OCI-M1 (cell line): ENCODE measurements at places on chromosomes 7 and 10.
A peak's percentile ranks its signal among the peaks of the same experiment; 100 is the strongest.

DNA sequence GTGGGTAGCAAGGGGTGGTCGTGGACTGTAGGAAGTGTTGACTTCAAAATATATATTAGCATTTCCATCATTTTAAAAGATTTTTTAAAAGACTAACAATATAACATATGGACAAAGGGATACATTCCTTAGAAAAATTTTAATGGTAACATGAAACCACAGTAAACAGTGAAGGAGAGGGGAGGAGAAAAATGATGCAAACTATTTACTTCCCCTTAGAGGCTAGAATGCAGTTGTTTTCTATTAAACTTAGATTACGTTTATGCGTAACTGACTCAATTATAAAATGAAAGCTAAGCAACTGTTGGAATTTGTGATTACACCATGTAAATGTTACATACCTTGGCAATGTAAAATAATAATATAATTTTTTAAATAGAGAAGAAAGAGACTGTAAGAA, 41.3 kb downstream of the CALD1 start:
- DNase-seq = no peak

DNA sequence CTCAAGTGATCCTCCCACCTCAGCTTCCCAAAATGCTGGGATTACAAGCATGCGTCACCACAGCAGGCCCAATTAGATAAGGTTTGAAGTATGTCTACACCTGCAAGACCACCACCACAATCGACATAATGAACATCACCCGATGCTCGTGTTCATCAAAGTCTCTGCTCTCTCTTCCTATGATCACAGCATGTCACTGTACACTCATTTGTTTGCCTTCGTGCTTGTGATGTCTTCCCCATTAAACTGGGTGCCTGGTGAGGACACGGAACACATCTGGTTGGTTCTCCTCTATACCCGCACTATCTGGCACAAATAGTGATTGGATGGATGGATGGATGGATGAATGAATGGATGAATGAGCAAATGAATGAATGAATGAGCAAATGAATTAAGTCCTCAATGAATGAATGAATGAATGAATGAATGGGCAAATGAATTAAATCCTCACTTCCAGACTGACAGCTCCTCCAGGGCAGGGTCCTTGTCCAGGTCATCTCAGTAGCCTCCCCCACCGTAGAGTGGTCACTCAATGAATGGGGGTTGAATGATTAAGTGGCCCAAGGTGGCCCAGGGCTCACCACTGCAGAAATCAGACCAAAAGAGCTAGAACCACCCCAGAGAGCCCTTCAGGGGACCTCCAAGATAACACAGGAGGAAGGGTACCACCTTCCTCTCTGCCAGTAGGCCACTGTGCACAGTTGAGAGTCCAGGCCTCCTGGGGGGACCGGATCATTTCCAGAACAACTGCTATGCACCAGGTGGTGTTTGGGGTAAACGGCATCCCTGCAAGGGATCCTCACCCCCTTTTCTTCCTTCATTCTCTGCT, 101.9 kb upstream of the TNRC18 start:
- DNase-seq = peak; percentile 62

GRCh38 chr10:125079091-125079600, 81.2 kb downstream of the CTBP2 start:
- DNase-seq = no peak

GRCh38 chr7:127873715-127874636, 157.3 kb downstream of the LRRC4 start:
- no peak for DNase-seq

DNA sequence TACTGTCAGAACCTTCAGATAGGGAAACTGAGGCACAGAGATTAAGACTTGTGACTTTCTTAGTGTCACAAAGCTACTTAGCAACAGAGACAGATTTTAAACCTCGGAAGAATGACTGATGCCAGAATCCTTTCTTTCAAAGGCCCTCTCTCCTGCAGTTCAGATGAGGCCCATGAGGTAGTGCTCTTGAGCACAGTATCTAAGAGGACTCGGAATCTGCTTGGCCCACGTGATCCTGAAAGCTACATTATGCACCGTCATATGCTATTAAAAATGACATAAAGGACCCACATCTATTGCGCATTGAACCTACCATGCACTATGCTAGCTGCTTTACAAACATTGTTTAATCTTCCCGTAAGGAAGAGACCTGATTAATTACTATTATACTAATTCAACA, 355.9 kb downstream of the SFMBT2 start:
- peak; percentile 36 for DNase-seq

GRCh38 chr7:105079348-105079747, 65.3 kb downstream of the KMT2E start:
- no peak for DNase-seq

GRCh38 chr10:70130878-70131559, 1.6 kb downstream of the AIFM2 start:
- no peak for DNase-seq

- DNase-seq = no peak
Measured at GRCh38 chr7:102467581-102468477, 3.0 kb downstream of the LRWD1 start.

DNA sequence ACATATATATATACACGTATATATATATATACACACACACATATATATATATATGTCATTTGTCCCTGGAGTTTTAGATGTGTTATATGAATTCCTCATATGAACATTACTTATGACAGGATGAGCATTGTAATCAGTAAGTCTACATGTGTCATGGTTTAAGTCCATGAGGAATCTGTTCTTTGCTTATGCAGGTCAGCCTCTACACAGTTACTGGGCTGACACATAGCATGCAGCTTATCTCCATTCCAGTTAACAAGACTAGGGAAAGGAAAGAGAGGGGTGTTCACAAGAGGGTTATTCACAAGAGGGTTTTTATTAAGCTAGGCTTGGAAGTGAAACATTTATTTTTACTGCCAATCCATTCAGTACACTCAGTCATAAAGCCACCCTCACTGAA, 226.7 kb downstream of the SNX13 start:
- DNase-seq = no peak

DNA sequence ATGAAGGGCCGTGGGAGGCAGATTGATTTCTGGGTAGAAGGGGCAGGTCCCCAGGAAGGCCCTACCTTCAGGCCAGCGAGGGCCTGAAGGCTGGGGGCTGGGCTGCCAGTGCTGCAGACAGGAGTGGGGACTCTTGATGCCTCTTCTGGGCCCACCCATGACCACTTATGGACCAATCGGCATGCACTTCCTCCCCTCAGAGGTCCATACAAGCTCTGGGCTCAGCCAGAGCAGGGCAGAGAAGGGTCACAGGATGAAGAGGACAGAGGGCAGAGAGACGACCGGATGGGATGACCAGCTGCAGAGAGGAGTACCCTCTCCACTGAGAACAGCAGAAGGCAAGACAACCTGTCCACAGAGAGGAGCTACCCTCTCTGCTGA, 120.1 kb downstream of the DYNC2I1 start:
- no peak for DNase-seq

GRCh38 chr7:110446658-110447057, 644.3 kb upstream of the LRRN3 start:
- DNase-seq = no peak

DNA sequence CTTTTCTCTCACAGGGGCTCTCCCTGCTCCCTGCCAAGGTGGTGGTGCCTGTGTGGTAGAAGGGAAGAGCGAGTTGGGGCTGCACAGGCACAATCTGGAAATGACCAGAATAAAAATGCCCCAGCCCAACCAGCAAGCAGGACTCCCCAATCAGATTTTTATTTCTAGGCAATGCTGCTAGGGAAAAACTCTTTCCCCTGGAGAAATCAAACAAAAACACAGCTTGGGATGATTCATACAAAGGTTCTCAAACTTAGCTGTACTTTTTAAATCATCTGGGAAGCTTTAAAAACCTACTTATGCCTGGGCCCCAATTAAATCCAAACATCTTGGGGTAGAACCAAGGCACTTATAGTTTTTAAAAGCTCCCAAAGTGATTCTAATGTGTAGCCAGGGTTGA, 243.2 kb downstream of the HTR7 start:
- DNase-seq = no peak

DNA sequence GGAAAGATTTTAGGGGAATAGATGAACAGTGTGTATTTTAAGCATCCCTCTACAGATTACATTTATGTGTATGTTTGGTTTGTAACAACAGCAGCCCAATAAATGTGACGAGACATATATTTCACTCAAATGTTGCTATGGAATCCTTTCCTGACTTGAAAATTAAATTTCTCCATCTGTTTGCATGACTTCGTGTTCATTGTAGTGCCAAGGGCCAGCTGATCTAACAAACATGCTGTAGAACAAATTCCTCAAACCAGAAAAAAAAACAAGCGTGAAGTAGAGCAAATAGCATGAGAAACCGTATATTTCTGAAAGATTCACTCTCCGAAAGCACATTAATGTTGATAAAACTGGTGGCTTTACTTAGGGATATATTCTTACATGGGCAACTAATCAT, 87.8 kb downstream of the NRCAM start:
- no peak for DNase-seq

- DNase-seq = no peak
Measured at GRCh38 chr7:117672453-117672852, 192.6 kb downstream of the CFTR start.

DNA sequence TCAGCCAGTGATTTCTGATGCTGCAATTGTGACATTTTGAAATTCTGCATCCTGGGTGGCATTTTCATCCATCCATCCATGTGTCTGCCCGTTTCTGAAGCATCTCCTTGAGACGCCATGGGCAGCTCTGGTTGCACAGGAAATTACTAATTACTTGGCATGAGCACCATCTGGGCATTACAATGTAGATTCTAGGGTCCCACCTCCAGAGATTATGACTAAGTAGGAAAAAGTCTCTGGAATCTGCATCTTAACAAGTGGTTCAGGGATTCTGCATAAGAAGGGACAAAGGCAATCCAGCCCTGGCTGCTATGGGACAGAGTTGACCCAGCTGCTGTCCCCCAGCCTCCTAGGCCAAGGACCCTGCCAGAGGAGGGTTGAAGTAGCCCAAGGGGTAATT, 65.3 kb downstream of the CUZD1 start:
- no peak for DNase-seq

- peak; percentile 61 for DNase-seq
Measured at GRCh38 chr10:69516316-69516715, 56.9 kb downstream of the NEUROG3 start.

- DNase-seq = no peak
Measured at GRCh38 chr10:7622969-7623368, 43.8 kb downstream of the ITIH5 start.

DNA sequence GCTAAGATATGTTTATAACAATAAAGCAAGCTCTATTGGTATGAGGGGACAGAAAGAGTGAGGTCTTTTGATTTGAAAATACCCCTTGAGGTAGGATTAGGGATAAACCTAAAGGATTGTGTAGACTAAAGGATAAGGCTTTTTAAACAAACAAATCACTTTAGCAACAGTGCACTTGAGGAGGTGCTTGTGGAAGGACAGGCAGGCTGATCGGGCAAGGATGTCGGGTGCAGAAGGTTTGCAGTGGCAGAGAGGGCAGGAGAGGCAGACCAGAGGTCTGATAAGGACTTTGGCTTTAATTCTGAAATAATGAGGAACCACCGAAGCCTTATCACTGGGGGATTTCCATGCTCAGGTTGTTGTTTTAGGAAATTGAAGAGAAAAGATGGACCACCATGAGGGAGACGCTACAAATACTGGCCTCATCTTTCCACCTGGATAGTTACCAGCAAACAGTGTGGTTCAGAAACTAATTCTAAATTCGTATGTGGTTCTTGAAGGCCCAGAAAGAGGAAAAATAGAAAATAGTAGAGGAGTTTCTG, 119.5 kb upstream of the KLF6 start:
- DNase-seq = peak; percentile 18

- DNase-seq = no peak
Measured at GRCh38 chr10:87608756-87609155, 50.9 kb upstream of the PAPSS2 start.

GRCh38 chr7:37920305-37920848, at the start of gene EPDR1:
TSS of gene EPDR1 (plus strand) at chr7:37920640. CDS start at chr7:37920940, 300 bp downstream.
- peak; percentile 76 for DNase-seq

DNA sequence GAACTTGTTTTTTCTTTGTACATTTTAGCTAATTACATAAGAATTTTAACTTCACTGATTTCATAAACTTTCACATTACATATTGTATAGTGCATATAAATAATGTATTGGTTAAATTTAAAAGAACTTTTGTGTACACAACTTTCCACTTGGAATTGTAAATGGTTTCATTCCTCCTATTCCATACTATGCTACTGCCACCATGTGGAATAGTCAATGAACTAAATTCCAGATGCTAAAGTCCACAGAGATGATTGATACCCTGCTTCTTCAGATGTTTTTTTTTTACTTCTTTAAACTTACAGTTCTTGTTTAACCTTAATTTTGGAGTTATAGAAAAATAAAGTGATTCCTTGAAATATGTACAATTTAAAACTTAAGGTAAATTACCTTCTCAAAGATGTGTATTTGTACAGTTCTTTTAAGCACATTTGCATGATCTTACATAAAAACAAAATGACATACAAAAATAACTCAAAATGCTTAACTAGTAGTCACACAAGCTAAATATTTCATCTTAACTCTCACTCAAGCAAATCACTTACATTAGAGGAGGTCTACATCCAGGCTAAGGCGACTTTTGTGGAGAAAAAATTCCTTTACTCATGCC, 247.6 kb upstream of the HGF start:
- peak; percentile 72 for DNase-seq

DNA sequence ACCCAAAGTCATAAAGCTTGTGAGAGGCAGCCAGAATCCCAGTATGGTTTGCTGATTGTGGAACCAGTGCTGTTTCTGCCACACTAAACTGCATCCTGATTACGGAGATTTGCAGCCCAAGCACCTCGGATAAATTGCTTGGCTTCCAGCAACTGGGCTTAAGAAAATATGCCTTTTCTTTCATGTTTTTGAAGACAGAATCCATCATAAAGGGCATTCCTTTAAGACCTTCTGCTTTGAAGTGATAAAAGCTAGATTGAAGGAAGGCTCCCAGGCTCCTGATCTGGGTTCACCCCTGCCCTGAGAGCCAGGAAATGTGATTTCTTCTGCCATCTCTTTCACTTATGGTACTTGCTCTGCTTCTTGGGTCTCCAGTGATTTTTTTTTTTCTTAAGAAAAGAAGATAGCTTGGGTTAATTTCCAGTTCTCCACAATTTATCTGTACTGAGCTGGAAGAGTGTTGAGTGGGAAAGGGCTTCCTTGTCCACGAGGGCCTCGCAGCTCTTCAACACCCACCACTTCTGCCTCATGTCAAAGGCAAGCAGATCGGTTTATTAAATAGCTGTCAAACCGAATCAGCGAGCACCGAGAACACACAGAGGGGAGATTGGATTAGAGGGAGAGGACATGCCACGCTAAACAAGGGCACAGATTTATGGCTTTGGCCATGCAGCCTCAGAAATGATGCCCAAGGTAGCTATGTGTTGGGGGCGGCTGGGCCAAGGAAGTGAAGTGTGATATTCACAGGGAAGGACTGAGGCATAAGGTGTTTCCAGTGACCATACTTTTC, 94.9 kb upstream of the TBX20 start:
- no peak for DNase-seq

GRCh38 chr10:131876017-131876416, 24.8 kb upstream of the PPP2R2D start:
- DNase-seq = no peak

GRCh38 chr10:78299851-78300468, 266.3 kb downstream of the RPS24 start:
- peak; percentile 49 for DNase-seq

GRCh38 chr7:25727446-25727845, 424.6 kb upstream of the NFE2L3 start:
- DNase-seq = no peak

GRCh38 chr10:132762267-132762666, 23.7 kb downstream of the NKX6-2 start:
- DNase-seq = no peak
